ENCODE measurements at places on chromosomes 3 and 15.
A peak's percentile ranks its signal among the peaks of the same experiment; 100 is the strongest.

GRCh38 chr3:4284865-4285264, 18.3 kb upstream of the SETMAR start:
- DNase-seq, result no peak

GRCh38 chr3:36511791-36512486, 131.6 kb downstream of the STAC start:
- DNase-seq, result no peak

DNA sequence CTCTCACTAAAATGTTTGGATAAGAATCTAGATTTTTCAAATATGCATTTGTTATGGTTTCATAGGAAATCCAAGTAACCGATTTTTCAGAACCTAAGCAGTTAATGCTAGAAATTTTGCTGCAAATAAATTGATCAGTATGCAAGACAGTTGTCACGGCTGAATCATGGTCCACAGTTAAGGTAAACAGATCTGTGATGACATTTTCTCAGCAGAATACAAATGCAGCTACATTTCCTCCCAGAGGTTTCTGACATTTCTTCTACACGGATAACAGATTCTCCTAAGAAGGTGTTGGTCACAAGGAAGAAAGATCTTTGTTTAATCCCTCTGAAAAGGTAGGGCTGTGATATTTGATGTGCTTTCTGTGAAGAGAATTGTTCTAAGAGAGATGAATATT, 36.9 kb downstream of the ARNT2 start:
- no peak for DNase-seq

GRCh38 chr3:191499307-191500080, 38.5 kb downstream of the PYDC2 start:
- no peak for DNase-seq

DNA sequence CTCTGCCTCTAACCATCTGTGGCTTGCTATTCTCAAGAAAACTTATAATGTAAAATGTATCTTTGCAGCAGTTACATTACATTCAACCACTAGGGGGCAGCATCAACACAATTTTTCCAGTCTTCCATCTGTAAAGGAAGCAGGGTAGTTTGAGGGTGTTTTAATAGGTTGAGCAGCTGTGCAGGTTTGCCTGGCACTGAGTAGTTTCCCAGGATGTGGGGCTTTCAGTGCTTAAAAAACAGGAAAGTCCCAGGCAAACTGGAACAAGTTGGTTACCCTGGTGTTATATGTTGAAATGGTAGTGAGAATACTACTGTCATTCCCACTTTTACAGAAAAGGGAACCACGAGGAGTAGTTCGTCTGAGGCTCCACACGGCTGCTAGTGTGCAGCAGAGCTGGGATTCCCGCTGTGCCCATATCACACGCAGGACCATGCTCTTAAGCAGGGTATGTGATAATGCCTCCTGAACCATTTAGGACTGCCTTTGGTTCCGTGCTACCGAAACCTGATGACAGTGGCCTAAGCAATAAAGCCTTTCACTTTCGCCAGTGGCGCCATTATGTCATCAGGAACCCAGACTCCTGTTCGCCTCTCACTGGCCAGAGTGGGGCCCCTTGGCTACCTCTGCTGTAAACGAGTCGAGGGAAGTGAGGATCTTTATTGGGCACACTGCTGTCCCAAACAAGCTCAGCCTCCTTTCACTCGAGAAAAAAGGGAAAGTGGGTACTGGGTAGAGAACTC, 64.7 kb upstream of the ZBTB38 start:
- DNase-seq, result peak; percentile 70

DNA sequence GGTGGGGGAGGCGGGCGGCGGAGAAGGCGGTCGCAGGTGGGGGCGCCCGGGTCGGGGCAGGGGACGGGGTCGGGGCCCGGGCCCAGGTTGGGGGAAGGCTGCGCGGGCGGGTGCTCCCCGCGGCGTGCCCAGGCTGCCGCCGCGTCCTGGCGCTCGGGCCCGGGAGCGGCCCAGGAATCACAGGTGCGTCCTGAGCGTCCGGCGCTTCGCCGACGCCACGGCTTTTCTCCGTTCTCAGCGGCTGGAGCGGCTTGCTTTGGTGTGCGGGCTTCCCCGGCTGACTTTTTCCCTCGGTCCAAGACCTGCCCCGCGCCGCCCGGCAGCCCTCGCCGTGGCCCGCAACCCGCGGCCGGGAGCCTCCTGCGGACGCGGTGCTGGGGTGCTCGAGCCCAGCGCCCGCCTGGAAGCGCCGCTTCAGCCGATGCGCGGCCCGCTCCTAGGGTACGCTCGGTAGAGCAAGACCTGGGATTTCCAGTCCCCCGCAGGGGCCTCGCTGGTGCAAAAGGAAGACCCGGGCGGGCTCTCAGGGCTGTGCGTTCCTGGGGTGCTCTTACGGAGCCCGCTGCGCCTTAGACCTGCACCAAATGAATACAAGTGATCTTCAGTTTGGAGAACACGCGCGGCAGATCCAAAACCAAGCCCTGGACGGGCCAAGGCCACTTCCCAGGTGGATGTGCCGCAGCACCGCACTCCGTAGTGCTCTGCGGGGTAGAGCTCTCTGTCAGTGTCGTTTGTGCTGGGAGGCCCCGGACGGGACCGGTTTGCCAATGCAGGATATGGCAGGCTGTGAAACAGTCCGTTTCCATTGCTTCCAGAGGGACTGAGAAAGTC, 639 bp downstream of the NIPA1 start:
- no peak for DNase-seq

DNA sequence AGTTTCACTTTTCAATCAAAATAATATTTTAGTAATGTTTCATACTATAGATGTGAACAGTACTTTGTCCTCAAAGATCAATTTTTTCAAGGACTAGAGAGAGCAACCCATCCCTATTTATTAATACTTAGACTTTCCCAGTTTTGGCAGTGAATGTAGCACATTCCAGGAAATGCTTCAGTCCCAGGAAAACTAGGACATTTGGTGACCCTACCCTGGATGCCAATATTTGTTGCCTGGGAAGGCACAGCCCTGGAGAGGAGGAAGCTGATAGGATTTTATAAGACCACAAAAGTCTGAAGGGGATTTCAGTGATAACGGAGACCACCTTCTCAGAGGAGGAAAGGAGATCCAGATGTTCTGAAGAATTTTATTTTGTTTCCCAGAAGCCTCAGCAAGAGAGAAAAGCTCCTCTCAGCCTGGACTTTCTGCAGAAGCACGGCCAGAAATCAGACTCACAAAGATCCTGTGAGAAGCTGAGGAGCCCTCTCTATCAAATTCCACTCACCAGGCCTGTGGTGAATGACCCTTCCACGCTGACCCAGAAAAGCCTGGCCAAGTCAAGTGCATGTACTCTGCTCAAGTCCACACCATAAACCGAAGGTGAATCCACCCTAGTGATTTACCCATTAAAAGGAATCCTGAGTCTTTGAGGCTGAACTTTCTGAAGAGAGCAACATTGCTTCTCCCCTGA, 87.7 kb upstream of the ABHD17C start:
- no peak for DNase-seq

DNA sequence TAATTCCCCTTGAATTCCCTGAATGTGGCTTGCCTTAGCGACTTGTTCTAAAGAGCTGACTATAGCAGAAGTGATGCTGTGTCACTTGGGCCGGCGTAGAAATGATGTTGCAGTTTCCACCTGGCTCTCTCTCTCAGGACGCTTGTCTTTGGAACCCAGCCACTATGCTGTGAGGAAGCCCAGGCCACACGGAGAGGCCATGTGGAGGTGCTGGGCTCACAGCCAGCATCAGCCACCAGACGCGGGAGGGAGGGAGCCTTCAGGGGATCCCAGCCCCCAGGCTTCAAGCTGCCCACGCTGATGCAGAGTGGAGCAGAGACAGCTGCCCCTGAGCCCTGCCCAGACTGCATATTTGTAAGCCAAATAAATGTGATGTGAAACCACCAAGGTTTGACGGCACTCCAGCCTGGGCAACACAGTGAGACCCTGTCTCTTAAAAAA, 18.6 kb downstream of the RNU5B-1 start:
- DNase-seq, result no peak

DNA sequence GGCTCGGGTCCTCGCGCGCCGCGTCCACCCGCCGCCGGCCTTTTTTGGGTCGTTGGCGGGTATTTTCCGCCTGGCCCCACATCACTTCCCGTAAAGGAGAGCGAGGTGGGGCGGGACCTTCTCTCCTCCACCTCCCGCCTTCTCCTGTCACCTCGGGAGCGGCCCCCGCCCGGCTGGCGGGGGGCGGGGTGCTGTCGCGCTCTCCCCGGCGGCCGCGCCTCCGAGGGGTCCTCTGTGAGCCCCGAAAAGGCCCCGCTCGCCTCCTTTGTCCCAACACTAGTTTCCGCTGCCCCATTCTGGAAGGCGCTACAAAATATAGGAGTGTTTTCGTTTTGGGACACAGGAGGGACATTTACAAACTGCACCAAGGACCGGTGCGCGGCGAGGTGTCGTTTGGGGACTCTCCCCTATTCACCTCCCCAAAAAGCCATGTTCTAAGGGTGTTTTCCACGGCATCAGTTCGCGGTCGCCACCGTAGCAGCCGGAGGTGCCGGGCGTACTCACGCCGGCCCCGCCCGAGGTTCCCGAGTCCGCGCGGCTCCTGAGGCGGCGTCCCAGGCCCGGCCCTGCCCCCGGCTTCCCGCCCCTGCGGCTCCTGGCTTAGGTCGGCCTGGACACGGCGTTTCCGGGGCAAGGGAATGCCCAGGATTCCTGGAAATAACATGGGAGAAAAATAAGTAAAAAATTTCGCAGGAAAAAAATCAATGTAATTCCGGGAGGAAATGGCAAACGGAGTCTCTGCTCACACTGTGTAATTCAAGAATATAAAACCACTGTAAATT, at the start of gene RAB27A:
Gene RAB27A, minus strand, starts transcription at position 68 of the 782 bp plus-strand sequence. CDS start 54,879 bp downstream, outside the sequence.
- DNase-seq, result peak; percentile 73

GRCh38 chr3:169389925-169390253, 273.6 kb downstream of the MECOM start:
- no peak for DNase-seq

DNA sequence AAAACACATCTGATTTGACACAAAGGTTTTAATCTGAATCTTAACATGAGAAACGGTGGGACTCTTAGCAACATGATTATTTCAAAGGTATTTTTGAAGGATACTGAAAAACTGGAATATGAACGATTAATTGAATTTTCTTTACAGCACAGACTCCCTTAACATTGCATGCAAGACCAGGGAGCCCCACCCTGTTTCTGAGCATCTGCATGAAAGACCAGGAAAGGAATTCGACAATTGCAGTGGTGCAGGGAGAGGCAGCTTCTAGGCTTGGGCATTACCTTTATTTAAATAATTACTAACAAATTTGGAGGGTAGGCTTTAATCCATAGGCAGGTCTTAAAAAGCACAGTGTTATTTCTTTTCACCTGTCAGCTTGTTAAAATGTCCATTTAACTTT, 240.6 kb upstream of the TOPAZ1 start:
- no peak for DNase-seq

DNA sequence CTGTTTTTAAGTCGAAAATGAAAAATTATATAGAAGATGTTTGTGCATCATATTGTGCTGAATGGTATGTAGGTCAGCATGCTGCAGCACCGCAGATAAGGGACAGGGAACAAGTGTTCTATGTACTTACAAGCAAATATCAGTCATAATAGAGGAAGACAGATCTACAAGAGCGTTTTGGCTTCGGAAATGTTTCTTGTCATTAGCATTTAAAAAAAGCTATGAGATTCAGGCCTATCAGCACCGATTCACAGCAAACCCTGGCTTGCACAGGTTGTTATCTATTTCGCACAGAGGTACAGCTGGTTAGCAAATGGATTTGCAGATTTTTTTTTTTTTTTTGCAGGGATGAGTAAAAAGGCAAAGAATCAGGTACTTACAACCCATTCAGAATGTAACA, 204.2 kb upstream of the TBC1D5 start:
- no peak for DNase-seq

DNA sequence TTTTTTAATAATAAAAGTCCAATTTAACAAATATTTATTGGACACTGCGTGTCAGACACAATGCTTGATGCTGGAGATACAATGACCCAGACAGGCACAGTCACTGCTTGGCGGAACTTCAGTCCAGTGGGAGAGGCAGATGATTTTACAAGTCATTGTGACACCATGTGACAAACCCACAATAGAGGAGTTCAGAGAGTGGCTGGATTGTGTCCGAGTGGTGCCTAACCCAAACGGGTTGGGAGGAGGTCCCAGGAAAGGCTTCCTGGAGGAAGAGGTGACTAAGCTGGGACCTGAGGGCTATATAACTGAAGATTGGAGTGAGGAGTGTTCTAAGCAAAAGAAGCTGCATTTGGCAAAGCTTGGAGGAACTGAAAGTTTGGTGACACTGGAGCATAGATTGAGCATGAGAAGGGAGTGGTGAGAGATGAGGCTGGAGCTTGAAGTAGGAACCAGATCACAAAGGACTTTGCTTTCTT, 41.4 kb downstream of the CRTC3 start:
- no peak for DNase-seq

- no peak for DNase-seq
Observed at GRCh38 chr15:89377024-89377841, 42.6 kb upstream of the POLG start.

DNA sequence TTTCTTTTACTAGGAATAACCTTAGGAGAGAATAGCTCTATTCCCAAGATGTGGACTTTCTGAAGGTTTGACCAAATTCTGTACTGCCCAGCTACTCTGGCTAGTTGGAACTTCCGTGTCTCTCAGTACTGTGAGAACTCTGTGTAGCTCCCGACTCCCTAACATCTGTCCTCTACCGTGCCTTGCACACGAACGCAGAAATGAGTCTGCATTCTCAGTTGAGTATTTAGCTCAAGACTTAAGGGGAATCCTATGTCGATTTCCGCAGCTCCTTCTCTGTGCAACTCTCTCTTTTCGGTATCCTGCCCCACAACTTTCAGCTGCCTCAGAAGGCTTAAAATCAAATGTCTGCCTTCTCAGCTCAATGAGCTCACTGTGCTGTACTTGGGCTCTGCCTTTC, 86.7 kb upstream of the EPHB3 start:
- no peak for DNase-seq

- DNase-seq, result no peak
Observed at GRCh38 chr15:44519537-44519936, 17.4 kb upstream of the EIF3J start.

DNA sequence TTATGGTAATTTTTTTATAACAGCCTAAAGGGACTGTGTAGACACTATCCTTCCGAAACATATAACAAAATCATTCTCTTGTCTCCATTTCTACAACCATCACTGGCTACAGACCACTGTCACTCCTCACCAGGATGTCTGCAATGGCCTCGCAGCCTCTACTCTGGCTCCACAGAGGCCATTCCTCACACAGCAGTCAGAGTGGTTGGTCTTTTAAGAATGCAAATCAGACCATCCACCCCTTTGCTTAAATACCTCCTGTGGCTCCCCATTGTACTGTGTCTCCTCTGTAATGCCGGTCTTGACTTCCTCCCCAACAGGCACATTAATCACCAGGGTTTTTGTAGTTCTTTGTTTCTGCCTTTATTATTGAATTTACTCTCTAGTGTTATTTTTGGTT, 344.8 kb downstream of the ERC2 start:
- no peak for DNase-seq

DNA sequence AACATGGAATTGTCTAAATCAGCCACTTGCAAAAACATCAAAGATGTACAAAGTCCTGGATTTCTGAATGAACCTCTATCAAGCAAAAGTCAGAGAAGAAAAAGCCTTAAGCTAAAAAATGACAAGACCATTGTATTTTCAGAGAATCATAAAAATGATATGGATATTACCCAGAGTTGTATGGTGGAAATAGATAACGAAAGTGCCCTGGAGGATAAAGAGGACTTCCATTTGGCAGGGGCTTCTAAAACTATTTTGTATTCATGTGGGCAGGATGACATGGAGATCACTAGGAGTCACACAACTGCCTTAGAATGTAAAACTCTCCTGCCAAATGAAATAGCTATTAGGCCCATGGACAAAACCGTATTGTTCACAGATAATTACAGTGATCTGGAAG, 29.3 kb downstream of the KNL1 start:
- DNase-seq, result no peak
